ENCODE measurements at places on chromosomes 6 and 20.
A peak's percentile ranks its signal among the peaks of the same experiment; 100 is the strongest.

GRCh38 chr6:136763716-136764516 is 28.4 kb downstream of the MAP3K5 start:
- DNase-seq: no peak

DNA sequence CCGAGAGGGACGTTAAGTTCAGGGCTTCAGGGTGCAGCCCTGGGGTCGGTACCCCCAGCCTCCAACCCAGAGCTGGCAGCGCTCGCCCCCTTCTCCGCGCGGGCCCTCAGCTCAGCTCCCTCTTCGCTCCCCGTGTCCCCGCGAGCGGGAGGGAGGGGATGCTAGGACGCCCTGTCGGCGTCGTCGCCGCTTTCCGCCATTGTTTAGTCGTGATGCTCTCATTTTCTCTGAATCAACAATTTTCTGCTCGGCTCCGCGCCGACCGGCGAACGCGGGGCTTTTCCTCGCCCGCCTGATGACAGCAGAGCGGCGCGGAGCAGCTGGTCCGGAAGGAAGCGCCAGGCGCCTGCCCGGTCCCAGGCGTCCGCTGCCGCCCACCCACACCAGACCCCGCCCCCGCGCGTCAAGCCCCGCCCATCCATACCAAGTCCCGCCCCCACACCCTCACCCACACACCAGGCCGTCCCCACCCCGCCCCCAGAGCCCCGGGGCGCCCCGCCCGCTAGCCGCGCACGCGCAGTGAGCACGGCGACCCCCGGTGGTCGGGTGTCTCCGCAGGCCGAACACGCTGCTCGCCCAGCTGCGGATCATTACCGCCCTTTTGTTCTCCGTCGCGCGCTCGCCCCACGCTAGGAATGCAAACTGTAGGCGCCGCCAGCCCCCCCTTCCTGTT is 50.1 kb upstream of the SLC32A1 start:
- peak; percentile 73 for DNase-seq

- peak; percentile 74 for DNase-seq
These were observed 68.0 kb downstream of the PLAGL1 start for GRCh38 chr6:143940011-143940597.

- peak; percentile 86 for DNase-seq
These were observed 1.1 kb upstream of the ID1 start for GRCh38 chr20:31603822-31604566.

GRCh38 chr6:129717277-129717676 is 7.3 kb upstream of the ARHGAP18 start:
- DNase-seq: no peak

DNA sequence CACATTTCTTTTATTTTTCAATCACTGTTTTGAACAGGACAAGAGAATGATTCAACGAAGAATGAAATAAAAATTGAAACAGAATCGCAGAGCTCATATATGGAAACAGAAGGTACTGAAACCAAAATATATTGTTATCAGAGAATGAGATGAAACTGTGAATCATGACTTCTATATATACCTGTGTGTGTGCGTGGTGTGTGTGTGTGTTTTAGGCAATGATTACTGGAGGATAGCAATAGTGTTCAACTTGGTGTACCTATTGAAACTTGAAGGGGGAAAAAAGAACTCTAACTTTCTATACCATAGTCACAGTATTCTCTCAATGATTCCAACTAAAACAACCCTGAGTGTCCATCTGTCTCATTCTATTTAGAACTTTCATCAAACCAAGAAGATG is 586.6 kb downstream of the KIF16B start:
- DNase-seq: no peak

- DNase-seq: peak; percentile 16
These were observed 496 bp upstream of the BEND3 start for GRCh38 chr6:107115695-107116327.

DNA sequence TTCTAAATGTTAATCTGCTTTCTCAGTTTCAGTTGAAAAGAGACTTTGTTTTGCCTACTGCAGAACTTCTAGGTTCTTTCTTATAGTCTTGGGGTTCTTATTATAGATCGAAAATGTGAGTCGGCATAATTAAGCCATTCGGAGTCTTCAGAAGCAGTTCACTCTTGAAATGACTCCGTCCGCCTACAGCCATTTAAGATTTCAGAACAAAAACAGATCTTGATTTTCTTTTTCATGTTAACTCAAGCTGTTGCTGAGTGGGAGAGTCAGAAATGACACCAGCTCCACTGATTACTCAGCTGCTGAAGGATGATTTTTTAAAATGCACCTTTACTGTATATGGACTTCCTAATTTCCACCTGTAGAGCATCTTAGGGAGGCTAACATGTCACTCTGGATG is 15.9 kb downstream of the PRDM1 start:
- peak; percentile 22 for DNase-seq

- DNase-seq: no peak
These were observed 332.7 kb downstream of the CENPW start for GRCh38 chr6:126672649-126673048.

DNA sequence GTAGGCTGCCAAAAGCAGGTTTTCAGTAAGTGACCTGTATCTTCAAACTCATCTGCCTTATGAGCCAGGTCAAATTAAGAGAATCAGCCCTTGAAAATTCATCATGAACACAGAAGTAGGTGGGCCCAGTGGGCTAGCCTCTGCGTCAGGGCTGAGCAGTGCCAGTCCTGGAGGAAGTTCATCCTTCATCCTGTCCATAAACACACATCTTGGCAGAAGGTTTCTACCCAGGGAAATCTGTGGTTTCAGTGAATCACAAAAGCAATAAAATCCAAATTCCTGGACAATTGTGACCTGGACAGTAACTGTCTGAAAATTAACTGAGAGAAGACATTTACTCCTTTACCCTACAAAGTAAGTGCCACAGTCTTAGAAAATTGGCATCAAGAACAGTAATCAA is 72.4 kb downstream of the ATG5 start:
- no peak for DNase-seq

DNA sequence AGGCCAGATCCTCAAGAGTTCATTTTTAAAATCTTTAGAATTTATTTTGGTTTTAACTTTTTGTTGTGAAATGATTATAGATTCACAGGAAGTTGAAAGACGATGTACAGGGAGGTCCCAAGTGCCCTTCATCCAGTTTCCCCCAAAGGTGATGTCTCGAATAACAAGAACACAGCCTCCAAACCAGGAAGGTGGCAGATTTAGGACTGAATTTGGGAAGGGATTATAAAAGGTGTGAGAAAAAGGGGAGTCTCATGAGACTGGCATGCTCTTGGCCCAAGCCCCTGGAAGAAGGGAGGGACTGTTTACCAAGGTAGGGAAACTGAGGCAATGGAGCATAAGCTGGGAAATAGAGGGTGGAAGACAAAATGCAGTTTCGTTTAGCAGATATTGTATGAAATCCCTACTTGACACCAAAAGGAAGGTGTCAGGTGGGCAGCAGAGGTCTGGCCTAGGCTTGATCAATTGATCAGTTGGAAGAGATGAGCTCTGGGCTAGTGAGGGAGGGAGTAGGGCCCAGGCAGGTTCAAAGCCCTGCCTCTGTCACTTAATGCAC is 81.2 kb downstream of the BMP7 start:
- no peak for DNase-seq

GRCh38 chr6:56690519-56691285 is 48.0 kb upstream of the DST start:
- DNase-seq: no peak

GRCh38 chr6:81063891-81064290 is 688.6 kb downstream of the TENT5A start:
- no peak for DNase-seq

DNA sequence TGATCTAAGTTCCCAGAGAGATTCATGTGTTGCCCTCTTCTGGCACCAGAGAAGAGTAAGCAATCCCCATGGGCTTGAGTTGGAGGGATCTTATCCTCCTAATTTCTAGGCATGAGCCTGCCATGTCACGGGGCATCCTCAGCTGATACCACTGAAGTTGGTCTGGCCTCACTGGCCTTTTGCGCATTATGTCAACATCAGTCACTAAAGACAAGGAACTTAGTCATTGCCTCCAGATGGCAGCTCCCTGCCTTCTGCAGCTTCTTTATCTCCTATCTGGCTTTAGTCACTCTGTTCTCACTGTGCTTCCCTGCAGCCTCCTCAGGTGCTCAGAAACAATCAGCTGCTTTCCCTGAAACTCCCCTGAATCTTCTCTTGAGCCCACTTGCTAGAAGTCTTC is 312.2 kb downstream of the ADGRG6 start:
- DNase-seq: no peak

- DNase-seq: no peak
These were observed 113.0 kb upstream of the CST7 start for GRCh38 chr20:24836041-24836533.

GRCh38 chr6:87212596-87212995 is 57.2 kb downstream of the ZNF292 start:
- DNase-seq: no peak

- no peak for DNase-seq
These were observed 62.0 kb upstream of the CD93 start for GRCh38 chr20:23147964-23148730.

- peak; percentile 57 for DNase-seq
These were observed 511.8 kb upstream of the ZNF337 start for GRCh38 chr20:26208296-26209091.

GRCh38 chr6:170271771-170272314 is 19.0 kb downstream of the DLL1 start:
- peak; percentile 87 for DNase-seq

DNA sequence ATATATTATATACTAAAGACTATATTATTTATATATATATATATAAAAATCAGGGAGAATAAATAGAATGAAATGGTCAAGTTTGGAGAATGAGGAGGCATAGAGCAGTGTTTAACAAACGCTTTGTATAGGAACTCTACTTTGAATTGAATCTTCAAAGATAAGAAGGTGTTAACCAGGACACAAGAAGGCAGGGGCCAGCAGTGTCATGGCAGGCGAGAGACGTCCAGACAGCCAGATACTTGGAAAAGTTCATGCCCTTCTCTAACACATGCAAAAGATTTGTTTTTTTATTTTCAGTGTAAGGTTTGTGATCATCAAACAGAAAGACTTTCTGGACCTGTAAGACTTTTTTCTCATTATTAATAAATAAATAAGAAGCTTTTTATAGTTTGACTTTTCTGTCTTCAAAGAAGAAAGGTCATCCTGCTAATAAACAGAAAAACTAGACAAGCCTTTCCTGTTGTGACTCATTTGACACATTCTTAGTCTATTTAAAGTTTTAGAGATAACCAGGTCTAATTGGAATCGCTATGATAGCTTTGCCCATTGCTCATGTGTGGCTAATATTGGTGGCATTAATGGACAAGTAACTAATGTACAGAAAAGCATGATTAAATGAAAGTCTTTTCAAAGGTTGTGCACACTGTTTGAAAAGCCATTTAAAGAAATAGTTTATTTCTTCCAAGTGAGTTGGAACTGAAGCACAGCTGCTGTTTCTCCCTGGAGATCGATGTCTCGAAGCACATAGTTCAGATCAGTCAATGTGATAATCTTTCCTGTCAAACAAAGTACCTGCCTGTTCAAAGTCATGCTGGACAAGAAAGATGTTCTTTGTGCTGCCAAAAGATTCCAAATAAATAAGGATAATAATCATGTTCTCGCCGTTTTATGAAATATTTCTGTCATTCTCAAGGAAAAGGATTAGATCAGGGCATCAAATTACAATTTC is 420.4 kb upstream of the OPRM1 start:
- DNase-seq: no peak

- DNase-seq: no peak
These were observed 2.4 kb upstream of the IRAK1BP1 start for GRCh38 chr6:78864957-78865356.

DNA sequence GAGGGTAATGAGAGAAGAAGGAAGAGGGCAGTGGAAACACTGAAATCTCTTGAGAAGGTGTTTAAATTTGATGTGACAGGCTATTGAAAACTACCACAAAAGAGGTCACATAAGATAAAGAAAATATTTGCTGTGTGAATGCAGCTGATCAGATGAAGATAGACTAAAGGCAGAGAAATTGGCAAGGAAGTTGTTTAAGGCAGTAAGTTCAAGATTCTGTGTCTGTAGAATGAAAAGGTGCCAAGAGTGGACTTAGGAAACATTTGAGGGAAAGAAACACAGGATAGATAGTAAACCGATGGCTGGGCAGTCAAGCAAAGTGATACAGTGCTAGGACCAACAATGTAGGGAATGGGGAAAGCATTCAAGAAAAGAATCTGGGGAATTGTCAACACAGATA is 332.3 kb upstream of the MARCKS start:
- DNase-seq: no peak

DNA sequence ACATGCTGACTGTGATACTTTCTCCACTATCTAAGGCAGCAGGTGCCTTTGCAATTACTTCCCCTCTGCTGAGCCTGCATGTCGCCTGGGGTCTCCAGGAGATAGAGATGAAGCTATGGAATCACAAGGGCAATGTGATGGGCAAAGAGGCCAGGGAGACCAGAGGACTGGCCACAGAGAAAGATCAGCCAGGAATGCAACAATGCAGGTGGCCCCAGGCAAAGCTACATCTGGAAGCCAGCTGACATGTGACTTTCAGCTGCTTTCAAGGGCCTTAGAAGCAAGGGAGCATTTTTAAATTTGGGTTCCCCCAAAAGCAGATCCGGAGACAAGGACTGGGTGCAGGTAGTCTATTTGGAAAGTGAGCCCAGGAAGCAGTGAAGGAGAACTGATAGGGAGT is 107.9 kb upstream of the SRSF6 start:
- no peak for DNase-seq

- no peak for DNase-seq
These were observed 16.0 kb downstream of the ANKS1A start for GRCh38 chr6:34904990-34905613.

- no peak for DNase-seq
These were observed 6.0 kb upstream of the ZBTB22 start for GRCh38 chr6:33323623-33323948.
